ENCODE measurements at places on chromosomes 4 and X. TPM values are rescaled to one million over a fixed set of nuclear protein-coding genes. Genes with fewer than 3 reads are reported as not detected.
A peak's percentile ranks its signal among the peaks of the same experiment; 100 is the strongest.

- DNase-seq = no peak
These were observed 87.8 kb downstream of the SPRY1 start for GRCh38 chr4:123484291-123484926.

TSPAN7 gene
- 0.29 TPM for total RNA-seq

- DNase-seq = no peak
These were observed 99.9 kb downstream of the NHS start for GRCh38 chrX:17474892-17475291.

- DNase-seq = no peak
These were observed 41.1 kb downstream of the AFF2 start for GRCh38 chrX:148541584-148541940.

DNA sequence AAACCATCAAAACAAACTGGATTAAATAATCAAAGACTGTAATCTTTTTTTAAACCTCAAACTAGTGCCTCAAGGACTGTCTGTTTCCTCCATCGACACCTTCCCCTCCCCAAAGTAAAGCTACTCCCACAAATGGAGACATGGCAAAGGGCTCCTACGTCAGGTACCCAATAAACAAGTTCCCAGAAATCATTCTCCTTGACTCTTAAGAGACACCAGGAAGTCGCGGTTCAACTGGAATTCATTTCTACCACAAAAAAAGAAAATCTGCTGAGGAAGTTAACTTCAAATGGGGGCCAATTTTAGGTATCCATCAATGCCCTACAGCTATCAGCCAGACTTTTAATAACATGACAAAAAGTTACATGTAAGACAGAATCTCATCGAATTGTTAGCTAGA is 2.5 kb downstream of the RPS4X start:
- no peak for DNase-seq

DNA sequence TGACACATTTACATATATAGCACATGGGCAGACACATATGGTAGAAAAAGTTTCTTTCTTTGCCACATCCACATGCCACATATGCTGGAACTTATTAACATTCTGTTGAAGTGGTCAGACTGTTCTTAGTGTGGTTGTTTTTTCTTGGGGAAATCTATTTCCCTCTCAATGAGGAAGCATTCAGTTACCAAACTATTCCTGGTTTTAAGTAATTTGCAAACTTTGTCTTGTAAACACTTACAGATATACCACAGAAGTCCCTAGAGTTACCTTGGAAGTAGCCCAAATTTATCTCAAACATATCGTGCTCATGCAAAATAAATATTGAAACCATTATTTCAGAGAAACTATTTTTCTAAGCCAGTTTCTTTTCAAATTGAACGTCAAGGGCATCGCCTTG is 625.5 kb upstream of the INTU start:
- DNase-seq = no peak

SH2D1A gene
- not detected for total RNA-seq

GRCh38 chr4:2686379-2687265 is 69.5 kb downstream of the TNIP2 start:
- no peak for DNase-seq

DNA sequence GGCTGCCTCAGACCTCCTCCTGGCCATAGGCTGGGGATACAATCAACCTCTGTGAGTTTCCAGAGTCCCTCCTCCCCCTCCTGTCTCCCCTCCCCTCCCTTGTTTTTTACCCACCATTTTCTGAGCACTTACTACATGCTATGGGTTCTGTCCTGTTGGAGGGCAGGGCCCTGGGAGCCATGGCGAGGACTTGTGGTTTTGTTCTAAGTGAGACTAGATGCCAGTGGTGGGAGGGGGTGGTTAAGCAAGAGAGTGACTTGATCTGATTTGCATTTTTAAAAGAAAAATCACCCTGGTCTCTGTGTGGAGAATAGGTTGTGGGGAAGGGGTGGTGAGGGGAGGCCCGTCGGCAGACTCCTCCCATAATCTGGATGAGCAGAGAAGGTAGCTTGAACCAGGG is 39.5 kb downstream of the EFNB1 start:
- no peak for DNase-seq

- DNase-seq = no peak
These were observed 1.5 kb downstream of the FAM200B start for GRCh38 chr4:15683143-15683495.

- DNase-seq = peak; percentile 35
These were observed 707.8 kb upstream of the AMOT start for GRCh38 chrX:113548308-113549015.

GRCh38 chrX:112066813-112067212 is 15.8 kb downstream of the TRPC5 start:
- no peak for DNase-seq

DNA sequence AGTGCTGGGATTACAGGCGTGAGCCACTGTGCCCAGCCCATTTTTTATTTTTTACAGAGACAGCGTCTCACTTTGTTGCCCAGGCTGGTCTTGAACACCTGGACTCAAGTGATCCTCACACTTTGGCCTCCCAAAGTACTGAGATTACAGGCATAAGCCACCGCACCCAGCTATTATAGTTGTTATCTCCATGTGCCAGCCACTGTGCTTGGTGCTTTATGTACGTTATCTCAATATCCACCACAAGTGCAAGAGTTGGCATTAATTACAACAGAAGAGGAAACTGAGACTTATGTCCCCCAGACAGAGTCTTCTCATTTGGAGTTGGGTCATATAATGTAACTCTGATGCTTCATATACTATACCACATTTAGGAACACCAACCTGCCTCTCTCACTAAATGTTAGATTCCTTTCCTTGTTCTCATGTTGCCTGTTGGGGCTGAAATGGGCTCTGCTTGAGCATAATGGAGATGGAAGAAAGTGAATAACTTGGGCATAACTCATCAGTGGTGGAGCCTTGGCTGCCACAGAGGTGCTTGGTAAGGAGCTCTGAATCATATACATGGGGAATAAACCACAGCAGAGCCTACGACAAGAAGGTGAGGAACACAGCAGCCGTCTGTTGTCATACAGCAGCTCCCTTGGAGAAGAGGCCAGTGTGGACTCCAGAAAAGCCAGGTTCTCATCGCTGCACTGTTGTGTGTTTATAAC is 84.3 kb downstream of the SPRY1 start:
- DNase-seq = no peak

KLHL13 gene
- total RNA-seq = 13.8 TPM

GRCh38 chr4:15786743-15787142 is 8.6 kb downstream of the CD38 start:
- no peak for DNase-seq
